Cortex of kidney (tissue), 1 donor: ENCODE measurements at places on chromosomes 5 and 9.

- DNase-seq = no peak
Observed at GRCh38 chr5:156120777-156121176, 206.2 kb upstream of the SGCD start.

DNA sequence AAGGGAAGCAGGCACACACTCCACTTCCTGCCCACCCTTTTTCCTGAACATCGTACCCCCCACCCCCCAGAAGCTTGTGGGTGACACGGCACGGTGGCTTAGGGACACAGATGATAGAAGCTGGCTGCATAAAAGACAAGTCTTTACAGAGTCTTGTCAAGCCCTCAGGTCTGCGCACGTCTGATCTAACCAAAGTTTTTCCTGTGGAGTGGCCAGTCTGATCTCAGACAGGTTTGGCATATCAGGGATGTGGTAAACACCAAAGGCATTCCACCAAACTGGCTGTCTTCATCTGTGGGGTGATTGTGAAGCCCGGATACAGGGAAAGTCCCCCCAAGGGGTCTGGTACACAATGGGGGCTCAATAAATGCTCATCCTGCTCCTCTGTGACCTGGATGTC lies 50.0 kb downstream of the CRB2 start:
- no peak for DNase-seq

DNA sequence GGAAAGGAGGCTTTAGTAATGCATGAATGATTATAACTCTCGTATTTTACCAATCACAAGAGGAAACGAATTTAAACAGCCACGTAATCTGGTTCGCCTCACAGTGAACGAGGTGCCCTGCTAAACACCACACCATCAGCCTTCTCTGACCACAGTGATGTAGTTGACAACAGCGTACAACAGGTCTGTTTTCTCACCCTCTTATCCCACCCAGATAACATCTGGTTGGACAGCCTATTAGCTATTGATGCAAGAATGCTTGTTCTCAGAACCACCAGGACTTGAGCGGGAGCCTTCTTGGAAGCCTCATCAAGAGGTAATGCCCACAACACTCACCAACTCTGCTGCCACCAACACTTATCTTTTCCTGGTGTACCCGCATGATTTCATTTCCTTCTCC lies 23.3 kb downstream of the SLC1A3 start:
- no peak for DNase-seq

DNA sequence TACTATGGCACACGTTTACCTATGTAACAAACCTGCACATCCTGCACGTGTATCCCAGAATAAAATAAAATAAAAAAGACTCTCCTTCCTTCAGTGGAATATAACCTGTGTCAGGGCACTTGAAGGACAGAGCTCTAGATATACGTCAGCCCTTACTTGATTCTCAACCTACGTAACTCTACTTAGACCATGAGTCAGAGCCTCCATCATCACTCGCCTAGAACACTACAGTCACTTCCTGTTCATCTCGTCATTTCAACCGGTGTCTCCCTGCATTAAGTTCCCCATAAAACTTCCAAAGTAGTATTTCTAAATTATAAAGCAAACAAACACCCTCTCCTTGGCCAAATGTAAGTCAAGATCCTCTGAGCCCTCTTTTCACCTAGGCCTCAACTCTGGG lies 243.5 kb upstream of the CCNG1 start:
- no peak for DNase-seq

DNA sequence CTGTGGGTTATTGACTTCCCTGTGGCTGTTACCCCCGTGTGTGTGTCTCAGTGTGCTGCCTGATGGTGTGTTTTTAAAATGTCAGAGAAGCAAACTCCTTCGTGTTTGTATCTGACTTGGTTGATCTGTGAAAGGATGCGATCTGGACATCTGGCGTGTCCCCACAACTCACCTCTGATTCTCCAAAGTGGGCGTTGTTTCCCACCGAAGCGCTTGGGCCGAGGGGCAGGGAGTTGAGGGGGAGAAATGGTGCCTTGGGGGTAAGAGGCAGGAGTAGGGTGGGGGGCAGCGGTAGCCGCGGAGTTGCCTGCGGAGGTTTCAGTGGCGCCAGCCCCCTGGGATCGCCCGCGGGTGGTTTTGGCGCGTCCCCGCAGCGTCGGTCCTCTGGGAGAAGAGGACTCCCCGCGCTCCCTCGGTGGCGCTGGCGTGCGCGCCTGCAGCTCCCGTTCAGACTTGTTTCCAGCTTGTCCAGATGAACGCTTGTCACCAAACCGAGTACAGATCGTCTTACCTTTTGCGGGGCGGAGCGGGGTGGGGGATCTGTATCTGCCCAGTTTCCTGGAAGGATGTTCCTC lies 1.1 kb downstream of the MAST4 start:
- DNase-seq = no peak

DNA sequence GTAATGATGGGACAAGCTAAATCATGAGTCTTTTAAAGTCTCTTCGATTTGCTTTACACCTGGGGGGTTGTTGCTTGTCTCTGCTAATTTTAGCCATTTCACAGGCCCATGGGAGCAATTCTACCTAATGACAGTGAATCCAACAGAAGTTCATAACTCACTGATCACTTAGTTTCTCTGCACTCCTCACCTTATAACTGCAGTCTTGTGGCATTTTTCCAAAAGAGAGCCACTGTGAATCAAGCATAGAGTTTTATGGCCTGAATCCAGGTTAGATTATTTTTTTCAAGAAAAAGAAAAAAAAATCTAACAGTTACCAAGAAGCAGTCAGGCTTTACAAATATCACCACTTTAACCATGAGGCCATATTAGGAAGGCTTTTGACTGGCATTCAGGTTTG lies 1.5 kb upstream of the IL7R start:
- no peak for DNase-seq

DNA sequence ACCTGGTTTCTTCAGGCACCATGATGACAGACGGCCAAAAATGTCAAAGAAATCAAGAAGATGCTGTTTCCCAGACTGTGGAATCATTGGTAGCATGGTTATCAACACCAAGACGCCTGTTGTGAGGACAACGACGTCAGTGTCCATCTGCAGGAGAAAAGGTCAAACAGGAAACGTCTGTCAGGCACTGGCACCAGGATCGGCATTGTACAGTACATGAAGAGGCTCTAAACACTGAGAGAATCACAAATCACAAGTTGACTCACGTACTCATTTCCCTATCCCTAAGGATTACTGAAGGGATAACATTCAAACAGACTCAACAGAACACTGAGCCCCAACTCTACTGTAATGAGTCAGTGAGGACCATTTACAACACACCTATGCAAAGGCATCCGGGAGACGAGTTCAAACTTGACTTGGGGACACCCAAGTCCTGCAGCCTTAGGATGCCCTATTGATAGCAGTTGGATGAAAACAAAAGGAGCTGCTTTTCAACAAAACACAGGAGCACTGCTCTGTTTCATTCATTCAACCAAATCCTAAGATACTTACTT lies 21.0 kb downstream of the TSC1 start:
- no peak for DNase-seq

GRCh38 chr9:89622933-89623861 lies 18.4 kb downstream of the GADD45G start:
- no peak for DNase-seq

DNA sequence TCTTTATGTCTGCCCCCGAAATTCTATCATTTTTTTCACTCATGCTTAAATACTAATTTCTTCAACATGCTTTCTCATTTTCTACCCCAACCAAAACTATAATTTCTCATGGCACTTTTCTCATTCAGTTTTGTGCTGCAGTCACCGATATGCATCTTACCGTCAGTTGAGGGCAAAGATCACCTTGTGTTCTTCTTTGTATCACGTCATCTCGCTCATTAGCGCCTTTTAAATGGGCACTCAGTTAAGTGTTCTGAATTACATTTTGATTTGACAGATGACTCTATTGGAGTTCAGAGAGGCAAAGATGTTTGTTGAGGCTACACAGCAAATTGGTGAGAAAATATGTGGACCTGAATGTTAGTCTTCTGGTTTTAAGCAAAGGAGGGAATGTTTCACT lies 211.7 kb upstream of the GLRA1 start:
- DNase-seq = no peak

DNA sequence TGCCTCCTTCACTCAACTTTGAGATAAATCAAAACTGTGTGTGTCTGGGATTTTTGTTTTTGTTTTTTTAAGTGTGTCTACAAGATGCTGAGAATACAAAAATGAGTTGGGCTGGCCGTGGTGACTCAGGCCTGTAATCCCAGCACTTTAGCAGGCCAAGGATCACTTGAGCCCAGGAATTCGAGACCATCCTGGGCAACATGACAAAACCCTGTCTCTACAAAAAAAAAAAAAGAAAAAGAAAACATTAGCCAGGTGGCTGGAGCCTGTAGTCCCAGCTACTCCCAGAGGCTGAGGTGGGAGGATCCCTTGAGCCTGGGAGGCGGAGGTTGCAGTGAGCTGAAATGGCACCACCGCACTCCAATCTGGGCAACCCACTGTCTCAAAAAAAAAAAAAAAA lies 21.0 kb downstream of the HNRNPK start:
- DNase-seq = no peak

- no peak for DNase-seq
Observed at GRCh38 chr9:26296910-26297572, 595.6 kb downstream of the CAAP1 start.
